ENCODE measurements at places on chromosomes 5 and 9.

DNA sequence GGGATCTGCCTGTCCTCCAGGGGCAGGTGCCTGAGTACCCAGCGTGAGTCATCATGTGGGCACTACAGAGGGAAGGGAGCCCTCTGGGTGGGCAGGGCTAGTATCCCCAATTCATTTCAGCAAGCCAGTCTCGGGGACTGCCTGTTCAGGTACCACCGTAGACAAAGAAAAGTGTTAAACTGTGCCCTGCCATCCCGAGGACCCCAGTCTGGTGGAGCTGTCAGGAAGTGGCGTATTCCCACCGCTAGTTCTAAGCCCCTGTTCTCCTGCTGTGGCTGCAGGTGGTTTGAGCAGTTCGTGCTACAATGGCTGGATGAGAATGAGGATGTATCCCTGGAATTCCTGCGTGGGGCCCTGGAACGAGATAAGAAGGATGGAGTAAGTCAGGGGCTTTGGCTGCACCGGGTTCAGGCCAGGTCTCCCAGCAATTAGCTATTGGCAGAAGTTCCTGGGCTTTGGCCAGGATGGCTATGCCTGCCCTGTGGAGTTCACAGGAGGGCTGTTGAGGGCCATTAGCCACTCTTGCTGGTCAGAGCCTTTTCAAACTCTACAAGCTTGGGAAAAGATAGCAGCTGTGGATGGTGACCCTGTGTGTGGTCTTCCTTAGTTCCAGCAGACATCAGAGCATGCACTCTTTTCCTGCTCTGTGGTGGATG lies 93.2 kb upstream of the RUSC2 start:
- no peak for DNase-seq

GRCh38 chr5:63831381-63831780 lies 130.9 kb downstream of the HTR1A start:
- DNase-seq: no peak

GRCh38 chr5:151155775-151156506 lies 1.6 kb downstream of the ANXA6 start:
- DNase-seq: no peak

DNA sequence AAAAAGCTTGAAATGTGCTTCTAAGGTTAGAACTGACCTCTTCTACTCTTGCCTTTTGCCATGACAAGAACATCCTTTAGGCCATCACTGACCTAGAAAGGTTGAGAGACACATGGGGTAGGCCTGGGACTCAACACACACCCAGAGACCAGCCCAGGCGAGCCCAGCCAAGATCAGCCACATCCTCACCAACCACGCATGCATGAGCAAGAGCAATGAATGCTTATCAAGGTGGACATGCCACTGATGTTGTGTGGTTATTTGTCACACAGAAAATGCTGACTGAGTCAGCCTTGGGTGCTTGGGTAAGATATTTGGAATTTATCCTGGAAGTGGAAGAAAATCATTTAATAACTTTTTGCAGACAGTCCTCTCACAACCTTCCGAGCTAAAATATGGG lies 39.4 kb downstream of the SMIM23 start:
- no peak for DNase-seq

DNA sequence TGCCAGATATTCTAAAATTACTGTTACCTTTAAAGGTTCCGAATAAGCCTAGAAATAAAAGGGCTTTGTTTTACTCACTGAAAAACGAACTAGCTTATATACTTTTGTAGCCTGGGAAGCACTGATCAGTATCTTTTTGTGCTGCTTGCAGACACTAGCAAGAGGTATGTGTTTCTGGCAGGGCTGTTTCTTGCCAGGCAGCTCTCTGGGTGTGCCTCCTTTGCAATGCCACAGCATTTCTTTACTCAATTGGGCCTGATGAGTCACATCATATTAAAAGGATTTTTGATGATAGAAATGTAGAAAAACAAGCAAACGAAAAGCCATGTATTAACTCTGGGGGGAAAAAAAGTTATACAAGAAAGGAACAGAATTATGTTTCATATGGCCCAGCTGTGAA lies 35.6 kb downstream of the CD180 start:
- DNase-seq: no peak

- no peak for DNase-seq
These were observed 28.1 kb upstream of the LRRTM2 start for GRCh38 chr5:138903130-138903775.

DNA sequence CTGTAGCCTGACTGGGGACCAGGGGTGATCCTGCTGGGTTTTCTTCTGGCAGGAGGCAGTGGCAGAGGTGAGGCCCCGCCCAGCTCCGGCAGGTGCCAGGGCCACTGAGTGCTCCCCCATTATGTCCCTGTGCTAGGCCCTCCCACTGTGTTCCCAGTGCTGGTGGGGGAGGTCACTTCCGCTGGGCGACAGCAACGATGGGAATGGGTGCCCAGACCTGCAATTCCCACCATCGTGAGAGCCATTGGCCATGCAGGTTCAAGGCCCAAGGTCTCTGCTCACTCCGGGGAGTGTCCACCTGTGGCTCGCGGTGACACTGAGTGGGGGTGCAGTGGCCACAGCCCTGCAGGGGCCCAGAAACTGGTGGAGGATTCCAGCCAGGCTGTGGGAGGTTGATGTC lies 98.6 kb downstream of the RXRA start:
- no peak for DNase-seq

DNA sequence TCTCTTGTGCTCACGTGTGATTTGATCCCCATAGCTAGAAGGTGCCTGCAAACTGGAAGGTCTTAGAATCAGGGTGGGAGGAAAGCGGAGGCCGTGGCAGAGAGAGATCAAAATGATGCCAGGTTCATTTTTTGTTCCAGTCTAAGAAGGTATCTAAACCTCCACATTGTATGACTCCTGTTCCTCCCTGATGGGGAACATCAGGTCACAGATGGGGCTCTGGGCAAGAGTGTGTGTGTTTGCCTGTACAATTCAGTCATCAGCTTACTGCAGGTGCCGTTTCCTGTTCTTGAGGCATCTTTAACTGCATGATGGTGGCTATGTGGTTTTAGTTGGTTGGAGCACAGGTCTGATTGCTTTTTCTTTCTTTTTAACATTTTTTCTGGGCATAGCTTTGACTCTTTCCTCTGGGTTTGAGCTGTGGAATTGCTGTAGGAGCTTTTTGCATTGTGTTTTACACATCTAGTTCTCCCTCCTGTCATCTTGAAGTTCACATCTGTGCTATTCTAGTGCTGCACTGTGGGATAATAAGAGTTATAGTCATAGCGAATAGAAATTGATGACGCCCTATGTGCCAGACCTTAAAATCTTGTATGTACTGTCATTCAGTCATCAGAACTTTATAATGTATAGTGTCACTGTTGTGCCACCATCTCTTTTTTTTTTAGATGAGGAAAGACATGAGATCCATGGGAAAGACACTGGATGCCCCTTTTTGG lies 30.8 kb downstream of the ARHGAP26 start:
- DNase-seq: no peak

DNA sequence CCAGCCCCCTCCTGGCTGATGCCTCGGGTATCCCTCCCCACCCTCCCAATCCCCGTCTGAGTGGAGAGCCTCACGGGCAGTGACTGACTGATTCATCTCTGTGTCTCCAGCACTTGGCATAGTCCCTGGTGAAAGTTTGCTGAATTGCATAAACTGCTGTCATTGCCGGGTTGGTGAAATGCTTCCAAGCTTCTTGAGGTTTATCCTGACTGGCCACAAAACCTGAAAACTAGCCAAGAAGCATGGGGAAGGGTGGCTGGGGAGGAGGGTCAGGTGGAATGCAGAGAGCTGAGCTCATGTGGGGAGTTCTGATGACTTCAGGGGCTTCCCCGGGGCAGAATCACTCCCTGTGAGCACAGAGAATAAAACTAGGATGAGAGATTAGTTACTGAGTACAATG lies 56.9 kb upstream of the GGTA1 start:
- DNase-seq: no peak

DNA sequence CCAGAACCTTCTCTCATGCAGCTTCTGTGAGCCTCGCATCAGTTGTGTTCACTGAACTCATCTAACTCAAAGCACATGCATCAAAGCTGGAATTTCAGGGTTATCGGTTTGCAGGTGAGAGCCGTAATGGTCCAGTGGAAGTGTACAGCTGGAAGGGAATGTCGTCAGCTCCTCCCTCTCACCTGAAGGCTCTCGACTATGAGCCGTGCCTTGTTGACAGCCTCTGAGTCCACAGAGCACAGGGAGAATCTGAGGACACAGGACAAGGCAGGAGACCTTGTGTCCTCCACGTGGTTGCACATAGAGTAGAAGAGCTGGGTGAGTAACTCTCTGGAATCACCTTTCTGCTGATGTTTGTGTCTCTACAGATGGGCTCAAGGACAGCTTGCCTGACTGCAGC lies 38.8 kb downstream of the PROP1 start:
- DNase-seq: no peak

- no peak for DNase-seq
These were observed 237.0 kb downstream of the KIF4B start for GRCh38 chr5:155250596-155250995.

- DNase-seq: no peak
These were observed 58.5 kb downstream of the MAT2B start for GRCh38 chr5:163563880-163564279.

DNA sequence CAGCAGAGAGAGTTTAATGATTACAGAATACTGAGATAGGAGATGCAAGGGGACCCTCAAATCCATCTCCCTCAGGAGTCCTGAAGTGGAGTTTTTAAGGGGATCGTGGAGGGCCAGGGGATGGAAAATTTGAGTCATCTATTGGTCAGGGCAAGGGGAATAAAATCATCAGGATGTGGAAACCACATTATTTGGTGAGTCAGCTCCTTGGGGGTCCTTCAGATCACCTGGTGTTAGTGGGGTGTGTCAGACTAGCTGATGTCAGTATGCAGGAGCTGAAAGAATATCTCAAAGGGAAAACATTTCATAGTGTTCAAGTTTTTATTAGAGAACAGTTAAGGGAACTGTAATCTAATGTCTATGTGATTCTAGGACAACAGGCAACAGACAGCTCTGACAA lies 183.0 kb upstream of the FTMT start:
- DNase-seq: no peak

DNA sequence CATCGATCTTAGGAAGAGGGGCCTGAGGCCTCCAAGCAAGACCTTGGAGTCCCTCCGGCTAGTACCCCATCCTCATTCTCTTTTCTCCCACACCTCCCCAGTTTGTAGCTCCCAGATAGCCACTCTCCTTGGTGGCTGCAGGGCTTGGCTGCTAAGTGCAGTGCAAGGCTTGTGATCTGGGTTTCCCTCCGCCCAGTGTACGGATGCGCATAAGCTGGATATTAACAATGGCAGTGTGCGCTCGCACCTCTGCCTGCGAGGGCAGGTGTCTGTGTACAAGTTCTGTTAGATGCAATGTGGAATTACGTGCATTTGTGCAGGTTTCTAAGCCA lies 71.0 kb upstream of the TBCA start:
- no peak for DNase-seq

DNA sequence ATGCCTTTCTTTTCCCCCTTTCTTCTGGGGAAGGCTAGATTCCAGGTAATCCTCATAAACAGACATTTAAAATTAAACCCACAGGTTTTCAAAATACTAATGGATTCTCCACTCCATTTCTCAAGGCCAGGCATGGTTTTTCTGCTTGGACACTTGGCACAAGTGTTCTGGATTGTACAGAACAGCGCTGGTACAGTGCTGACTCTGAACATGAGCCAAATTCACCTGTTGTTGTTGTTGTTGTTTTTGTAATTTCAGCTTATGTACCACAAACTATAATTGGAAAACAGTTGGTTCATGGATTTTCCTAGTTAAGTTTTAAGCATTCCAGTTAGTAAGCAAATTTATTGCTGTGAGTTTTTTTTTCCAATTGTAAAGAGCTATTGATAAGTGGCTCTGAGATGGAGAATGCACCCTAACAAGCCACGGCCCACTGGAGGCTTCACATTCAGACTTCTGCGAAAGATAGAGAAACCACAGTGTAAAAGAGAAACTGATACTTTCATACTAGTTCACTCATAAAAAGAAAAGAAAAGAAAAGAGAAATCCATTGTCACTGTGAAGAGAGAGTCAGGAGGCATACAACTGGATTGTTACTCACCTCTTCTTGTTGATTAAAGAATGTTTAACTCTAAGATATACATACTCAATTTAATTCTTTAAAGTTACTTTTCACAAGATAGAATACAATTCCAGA lies 16.2 kb upstream of the ITGA1 start:
- DNase-seq: no peak

- no peak for DNase-seq
These were observed 3.9 kb downstream of the NIPAL4 start for GRCh38 chr5:157463621-157464518.

- no peak for DNase-seq
These were observed 23.1 kb downstream of the ADGRD2 start for GRCh38 chr9:124473310-124473709.

GRCh38 chr9:419571-420171 lies 205.0 kb downstream of the DOCK8 start:
- DNase-seq: no peak

DNA sequence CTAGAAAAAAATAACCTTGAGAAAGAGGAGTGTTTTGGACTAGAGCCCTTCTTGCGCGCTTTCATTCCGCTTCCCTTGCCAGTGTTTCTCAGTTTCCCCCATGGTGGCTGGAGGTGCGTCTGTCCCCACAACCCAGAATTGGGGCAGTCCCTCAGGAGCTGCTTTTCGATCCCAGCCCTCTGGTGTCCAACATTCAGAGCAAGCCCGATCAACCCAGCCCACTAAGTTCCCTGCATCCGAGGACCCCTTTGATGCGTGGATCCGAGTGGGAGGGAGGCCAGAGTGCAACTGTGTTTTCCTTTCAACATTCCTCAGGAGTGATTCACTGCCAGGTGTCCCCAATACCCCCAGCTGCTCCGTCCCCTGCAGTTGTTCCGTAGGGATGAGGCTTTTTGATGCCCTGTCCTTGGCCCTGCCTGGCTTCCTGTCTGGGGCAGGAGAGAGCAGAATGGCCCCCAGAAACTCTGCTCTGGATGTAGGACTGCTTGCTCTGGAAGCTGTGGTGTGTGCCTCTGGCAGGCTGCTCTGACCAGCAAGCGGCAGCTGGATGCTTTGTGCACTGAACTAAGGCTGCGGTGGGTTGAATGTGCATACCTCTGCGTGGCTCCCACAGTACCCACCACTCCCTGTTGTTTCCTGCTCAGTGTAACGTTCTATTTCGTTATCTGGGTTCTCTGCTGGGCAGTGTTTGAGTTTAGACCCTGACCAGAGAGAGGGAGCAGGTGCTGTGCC lies 117.5 kb downstream of the BOD1 start:
- DNase-seq: no peak

DNA sequence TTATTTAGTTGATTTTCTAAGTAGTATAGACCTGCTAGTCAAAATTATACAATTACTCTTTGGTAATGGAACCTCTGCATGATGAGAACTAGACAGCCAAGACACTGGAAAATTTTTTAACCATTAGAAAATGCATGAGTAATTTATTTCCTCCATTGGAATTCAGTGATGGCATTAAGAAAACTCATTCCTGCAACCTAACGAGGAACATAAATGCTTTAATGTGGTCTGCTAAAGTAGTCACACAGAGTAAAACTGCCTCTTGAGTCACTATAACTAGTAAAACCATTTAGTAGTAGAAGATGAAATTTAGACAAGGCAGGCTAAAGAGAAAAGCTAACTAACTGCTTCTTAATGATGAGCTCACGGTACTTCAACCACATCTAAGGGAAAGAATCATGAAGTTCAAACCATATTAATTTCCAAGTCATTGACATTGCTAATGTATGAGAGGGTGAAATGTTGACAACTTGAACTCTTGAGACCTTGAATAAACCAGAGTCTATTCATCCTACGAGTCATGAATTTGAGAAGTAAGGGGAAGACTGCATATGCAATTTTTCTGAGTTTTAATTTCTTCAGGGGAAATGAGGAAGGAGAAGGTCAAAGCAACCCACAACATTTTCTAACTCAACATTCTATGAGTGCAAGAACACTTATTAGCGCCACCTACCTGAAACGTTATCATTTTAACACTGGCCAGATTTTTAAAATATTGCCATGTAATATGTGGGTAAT lies 74.4 kb downstream of the GLIS3 start:
- no peak for DNase-seq

- no peak for DNase-seq
These were observed 247.7 kb upstream of the RFX3 start for GRCh38 chr9:3773362-3774060.
